Ascending aorta (tissue), 2 donors: ENCODE measurements at places on chromosomes 16 and 17. TPM values are rescaled to one million over a fixed set of nuclear protein-coding genes. Genes with fewer than 3 reads are reported as not detected.
A peak's percentile ranks its signal among the peaks of the same experiment; 100 is the strongest.

- H3K4me3 ChIP-seq, result no peak overlapping the region
- no peaks in the 10 kb centered on the region for H3K27me3 ChIP-seq
- no peak overlapping the region for H3K27ac ChIP-seq
- peaks cover 10% of the 10 kb centered on the region for H3K4me1 ChIP-seq
- no peak for DNase-seq
Observed at GRCh38 chr17:72501404-72502370, 380.9 kb downstream of the SOX9 start.

DNA sequence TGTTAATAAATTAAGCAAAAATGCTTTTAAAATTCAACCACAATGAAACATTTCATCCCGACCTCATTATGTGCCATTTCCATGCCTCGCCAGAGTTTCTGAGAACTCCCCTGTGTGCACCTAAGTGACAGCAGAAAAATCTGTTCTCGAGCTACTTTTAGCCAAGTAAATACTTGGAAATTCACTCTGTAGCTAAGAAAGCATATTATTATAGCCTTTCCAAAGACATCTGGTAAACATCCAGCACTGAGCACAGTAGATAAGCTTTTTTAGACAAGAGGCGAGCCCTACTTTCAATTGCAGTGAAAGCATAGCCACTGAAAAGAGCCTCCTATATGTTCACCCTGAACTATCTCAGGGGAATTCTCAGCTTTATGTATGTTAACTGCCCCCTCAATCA lies 242.8 kb upstream of the PSMD7 start:
- no peaks in the 10 kb centered on the region for H3K36me3 ChIP-seq
- no peaks in the 10 kb centered on the region for H3K27me3 ChIP-seq
- H3K27ac ChIP-seq, result no peak overlapping the region

- peak; percentile 83 for DNase-seq
- H3K27ac ChIP-seq, result peak within 1 kb of the TSS; percentile 73
- no peaks in the 10 kb centered on the region for H3K27me3 ChIP-seq
- H3K4me3 ChIP-seq, result peak within 1 kb of the TSS; percentile 82
- no peaks in the 10 kb centered on the region for H3K4me1 ChIP-seq
Observed at GRCh38 chr17:43021741-43022512, at the start of gene VAT1. VAT1 (minus strand) TSS chr17:43022385; CDS start chr17:43022322, 63 bp downstream.

GRCh38 chr16:58656899-58657298 lies 27.3 kb upstream of the CNOT1 start:
- H3K27me3 ChIP-seq, result no peaks in the 10 kb centered on the region
- H3K36me3 ChIP-seq, result no peaks in the 10 kb centered on the region
- no peaks in the 10 kb centered on the region for H3K4me1 ChIP-seq
- no peak for DNase-seq

DNA sequence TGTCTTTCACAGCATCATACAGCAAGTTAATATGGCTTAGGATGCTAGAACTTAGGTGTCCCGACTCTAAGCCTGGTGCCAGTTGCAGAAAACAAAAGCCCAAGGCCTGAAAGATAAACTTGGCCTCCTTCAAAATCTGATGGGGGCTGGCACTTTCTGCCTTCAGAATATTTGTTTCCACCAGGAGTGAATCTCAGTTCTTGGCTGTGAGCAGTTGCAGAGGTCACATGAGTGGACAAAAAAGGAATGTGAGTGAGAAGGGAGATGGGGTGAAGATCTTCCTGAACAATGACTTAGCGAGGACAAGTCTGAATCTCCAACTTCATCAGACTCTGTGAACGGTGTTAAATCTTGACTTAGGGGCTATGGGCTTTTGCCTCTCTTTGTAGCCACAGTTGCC lies 46.6 kb downstream of the HOXB1 start:
- no peaks in the 10 kb centered on the region for H3K4me1 ChIP-seq
- no peak overlapping the region for H3K27ac ChIP-seq
- H3K4me3 ChIP-seq, result no peak overlapping the region
- DNase-seq, result no peak

The CIITA gene
- 19.4 TPM for total RNA-seq

The MT1M gene
- 105 TPM for total RNA-seq

The TRPV3 gene
- total RNA-seq, result 0.11 TPM

The KRTAP4-5 gene
- total RNA-seq, result not detected
